ENCODE measurements at places on chromosomes 1 and 21.
A peak's percentile ranks its signal among the peaks of the same experiment; 100 is the strongest.

GRCh38 chr1:176051902-176052518 lies 155.1 kb downstream of the COP1 start:
- peak; percentile 3 for DNase-seq

GRCh38 chr1:229596925-229597699 lies 28.8 kb downstream of the TAF5L start:
- no peak for DNase-seq

- no peak for DNase-seq
Observed at GRCh38 chr1:241513378-241513777, 6.2 kb downstream of the FH start.

GRCh38 chr1:202009326-202010179 lies 834 bp upstream of the ELF3 start:
- peak; percentile 68 for DNase-seq

DNA sequence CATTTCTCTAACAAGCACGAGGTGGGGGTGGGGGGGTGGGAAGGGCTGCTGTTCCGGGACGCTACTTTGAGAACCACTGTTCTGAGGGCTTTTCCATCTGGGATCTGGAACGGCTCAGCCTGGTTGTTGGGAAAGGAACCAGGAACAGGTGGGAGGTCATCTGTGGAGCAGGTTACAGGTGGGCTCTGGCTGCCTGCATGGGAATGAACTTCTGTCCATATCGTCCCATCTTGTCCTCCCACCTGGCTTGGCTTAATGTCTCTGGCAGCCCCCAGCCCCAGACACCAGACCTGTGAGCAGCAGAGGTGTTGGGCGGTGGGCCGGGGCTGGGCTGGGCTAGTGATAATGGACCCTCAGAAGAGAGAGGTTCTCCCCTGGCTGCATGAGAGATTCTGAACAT lies 69.4 kb upstream of the TARDBP start:
- DNase-seq, result no peak

DNA sequence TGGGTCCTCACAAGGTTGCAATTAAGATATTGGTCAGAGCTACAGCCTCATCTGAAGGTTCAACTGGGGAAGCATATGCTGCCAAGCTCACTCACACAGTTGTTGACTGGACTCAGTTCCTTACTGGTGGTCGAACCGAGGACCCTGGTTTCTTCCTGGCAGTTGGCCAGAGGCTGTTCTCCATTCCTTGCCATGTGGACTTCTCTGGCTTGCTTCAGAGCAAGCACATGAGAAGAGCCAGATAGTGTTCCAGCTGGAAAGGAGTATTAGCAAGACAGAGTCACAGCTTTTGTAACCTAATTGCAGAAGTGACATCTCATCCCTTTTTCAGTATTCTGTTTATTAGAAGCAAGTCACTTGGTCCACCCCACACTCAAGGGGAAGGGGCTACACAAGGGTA lies 23.6 kb downstream of the POU2F1 start:
- DNase-seq, result no peak

DNA sequence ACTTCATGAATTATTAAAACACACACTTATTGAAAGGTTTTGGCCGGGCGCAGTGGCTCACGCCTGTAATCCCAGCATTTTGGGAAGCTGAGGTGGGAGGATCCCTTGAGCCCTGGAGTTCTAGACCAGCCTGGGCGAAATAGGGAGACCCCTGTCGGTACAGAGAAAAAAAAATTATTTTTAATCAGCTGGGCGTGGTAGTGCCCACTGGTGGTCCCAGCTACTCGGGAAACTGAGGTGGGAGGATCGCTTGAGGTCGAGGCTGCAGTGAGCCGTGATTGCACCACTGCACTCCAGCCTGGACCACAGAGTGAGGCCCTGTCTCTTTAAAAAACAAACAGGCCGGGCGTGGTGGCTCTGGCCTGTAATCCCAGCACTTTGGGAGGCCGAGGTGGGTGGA lies 1.7 kb downstream of the GABPB2 start:
- no peak for DNase-seq

- no peak for DNase-seq
Observed at GRCh38 chr1:44557778-44558177, 116.5 kb downstream of the TMEM53 start.

DNA sequence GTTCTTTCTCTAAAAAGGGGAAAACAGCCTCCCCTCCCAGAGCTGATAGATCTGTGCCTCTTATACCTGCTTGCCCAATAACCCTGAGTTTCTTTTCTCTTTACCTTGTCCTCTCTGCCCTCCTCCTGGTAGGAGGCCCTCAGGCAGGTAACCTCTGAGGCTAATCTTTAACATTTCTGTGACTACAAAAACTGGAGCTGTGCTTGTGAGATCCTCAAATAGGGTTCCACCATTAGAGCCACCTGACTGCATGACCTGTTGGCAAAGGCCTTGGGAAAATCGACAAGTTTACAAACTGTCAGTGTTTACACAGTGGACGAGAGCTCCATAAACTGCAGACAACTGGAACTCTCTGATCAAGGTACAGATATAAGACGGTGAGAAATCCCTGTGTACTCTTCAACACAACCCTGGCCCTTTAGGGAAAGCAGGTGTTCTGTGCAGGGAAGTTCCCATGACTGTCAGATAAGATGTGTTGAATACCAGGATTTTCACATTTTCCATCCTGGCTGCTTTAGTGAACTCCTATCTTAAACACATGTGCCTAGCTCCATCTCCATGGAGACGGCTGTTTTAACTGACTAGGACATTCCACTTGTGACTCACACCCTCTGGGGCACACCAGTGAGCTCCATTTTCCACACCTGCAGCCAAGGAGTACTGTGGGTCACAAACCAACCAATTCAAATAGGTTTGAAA lies 38.3 kb downstream of the ECE1 start:
- no peak for DNase-seq

DNA sequence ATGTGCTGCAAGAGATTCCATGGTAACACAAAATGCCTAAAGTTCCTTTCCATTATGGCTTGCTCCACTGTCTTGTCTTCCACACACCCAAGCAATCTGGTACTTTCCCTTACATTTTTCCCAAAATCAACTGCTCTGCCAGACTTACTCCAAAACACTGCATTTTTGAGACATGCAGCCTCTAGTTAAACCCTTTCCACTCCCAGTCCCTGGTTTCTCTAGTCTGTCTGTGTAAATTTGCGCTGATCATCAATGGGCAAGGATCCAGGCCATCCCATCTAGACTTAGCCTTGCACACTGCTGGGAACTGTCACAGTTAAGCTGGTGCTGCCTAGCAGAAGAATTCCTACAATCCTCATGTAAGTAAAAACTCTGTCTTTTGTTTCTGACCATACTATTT lies 47.8 kb downstream of the DAB1 start:
- DNase-seq, result no peak
